ENCODE measurements at places on chromosomes 2 and 18.

GRCh38 chr18:67783196-67783946 lies 266.9 kb upstream of the DSEL start:
- DNase-seq: no peak

- DNase-seq: no peak
Measured at GRCh38 chr18:54726143-54726542, 102.1 kb upstream of the RAB27B start.

DNA sequence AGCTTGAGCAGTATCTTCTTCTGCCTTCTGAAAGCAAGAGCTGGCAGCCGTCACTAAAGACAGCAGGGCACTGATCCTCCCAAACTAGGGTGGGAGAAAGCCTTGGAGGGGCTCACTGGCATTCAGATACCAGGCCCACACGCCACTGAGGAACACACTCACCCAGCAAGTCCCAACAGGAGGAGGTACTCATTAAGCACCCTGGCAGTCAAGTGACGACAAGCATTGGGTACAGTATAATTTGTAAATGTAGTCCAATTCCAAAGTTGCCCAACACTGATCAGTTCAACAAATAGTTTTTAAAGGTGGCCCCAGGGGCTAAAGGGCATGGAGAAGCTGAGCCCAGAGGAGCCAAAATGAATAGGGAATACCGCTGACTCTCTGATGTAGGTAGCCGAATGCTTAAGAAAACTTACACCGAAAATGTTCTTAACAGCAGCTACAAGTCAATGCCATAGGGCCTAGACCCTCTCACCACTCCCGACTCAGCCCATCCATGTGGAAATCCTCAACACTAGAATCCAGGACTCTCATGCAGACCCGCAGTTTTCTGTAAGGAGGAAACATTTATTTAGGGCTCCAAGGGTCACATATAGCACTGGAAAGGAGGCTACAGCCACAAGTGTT lies 9.9 kb downstream of the LIMS2 start:
- DNase-seq: no peak

DNA sequence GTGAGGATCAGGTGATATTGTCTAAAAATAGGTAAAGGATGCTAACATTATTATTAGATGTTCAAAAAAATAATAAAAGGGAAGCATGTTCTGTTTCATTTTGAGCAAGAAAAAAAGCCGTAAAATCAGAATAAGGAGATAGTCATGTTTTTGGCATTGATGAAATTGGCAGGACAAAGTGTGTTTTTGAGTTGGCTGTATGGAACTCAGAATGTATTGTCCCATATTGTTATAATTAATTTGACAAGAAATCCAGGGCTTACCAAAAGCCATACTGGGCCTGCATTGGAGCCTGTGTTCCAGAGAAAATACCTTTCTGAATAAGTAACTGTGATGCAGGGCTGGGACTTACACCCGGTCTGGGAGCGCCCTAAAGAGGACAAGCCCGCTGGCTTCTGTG lies 232.0 kb downstream of the AGAP1 start:
- no peak for DNase-seq

DNA sequence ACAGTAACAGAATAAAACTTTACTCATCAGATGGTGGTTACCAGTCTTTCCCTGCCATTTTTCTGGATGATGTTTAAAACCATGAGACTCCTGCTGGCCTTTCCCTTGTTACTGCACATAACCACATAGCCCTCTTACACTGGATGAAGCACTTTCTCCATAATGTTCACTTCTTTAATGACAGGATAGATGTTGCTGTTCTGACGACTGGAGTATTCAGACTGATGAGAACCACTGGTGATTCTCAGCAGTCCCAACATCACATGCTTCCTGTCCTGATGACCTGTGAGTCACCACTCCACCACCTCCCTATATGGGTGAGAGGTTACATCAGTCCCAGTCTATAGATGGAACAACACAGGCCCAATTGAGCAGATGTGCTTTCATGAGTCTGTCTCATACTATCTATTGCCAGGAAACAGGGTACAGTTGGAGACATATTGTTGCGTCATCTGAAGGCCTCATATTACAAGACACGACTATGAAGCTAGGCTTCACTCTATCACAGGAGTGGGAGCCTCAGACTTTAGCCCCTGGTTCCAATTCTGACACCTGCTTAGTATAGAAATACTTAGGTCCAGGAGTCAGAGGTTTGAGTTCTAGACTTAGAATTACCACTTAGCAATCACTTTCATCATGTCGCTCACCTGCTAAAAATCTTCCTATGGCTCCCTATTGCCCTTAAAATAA lies 145.7 kb upstream of the KLF7 start:
- DNase-seq: no peak

GRCh38 chr18:4455113-4455811 lies at the start of gene DLGAP1:
Gene DLGAP1 (minus strand): TSS chr18:4455307.
- DNase-seq: no peak

Data from GM12892 (cell line).